B cell (primary cell): ENCODE measurements at places on chromosomes 12 and 14. TPM values are rescaled to one million over a fixed set of nuclear protein-coding genes. Genes with fewer than 3 reads are reported as not detected.

Gene SLC8A3
- polyA plus RNA-seq = 0.06 and 0.09 TPM in 2 replicates

Gene AQP6
- not detected in 2 replicates for polyA plus RNA-seq

Gene IL23A
- 24.9 and 32.6 TPM in 2 replicates for polyA plus RNA-seq

- DNase-seq = no peak
- no peak within 1 kb of the TSS for H3K27ac ChIP-seq
- H3K27me3 ChIP-seq = no peaks in the 10 kb centered on the region
- H3K4me1 ChIP-seq = no peaks in the 10 kb centered on the region
- no peaks in the 10 kb centered on the region for H3K36me3 ChIP-seq
- no peak within 1 kb of the TSS for H3K4me3 ChIP-seq
Measured at GRCh38 chr12:52813885-52814709, at the start of gene KRT4. Gene KRT4, minus strand, starts transcription at chr12:52814116. Its CDS starts 58 bp downstream, at chr12:52814058.

DNA sequence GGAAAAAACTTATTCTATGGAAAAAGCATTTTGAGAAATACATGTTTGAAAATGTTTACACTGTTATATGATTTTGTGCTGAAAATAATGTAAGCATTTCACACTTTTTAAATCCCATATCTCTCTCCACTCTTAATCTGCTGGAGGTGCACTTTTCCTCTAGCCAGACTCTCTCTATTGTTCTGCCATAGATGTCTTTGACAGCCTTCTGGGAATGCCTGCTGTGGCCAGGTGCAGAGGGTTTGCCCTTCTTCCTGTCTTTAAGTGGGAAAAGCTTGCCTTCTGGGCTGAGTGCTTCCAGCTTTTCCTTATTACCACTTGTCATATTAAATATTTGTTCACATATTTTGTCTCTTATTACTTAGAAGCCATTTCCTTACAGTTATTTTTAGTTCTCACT is 60.1 kb upstream of the PPM1H start:
- H3K4me3 ChIP-seq = no peak overlapping the region
- H3K4me1 ChIP-seq = no peaks in the 10 kb centered on the region
- H3K36me3 ChIP-seq = no peaks in the 10 kb centered on the region
- no peaks in the 10 kb centered on the region for H3K27me3 ChIP-seq
- no peak overlapping the region for H3K27ac ChIP-seq

- H3K36me3 ChIP-seq = no peaks in the 10 kb centered on the region
- H3K4me1 ChIP-seq = peaks cover 45% of the 10 kb centered on the region
- DNase-seq = peak; percentile 66
- H3K27me3 ChIP-seq = no peaks in the 10 kb centered on the region
Measured at GRCh38 chr12:104682790-104683279, 226.1 kb downstream of the CHST11 start.

GRCh38 chr12:114662512-114663177 is 21.3 kb downstream of the TBX3 start:
- H3K27me3 ChIP-seq = no peaks in the 10 kb centered on the region
- H3K4me1 ChIP-seq = no peaks in the 10 kb centered on the region
- H3K27ac ChIP-seq = no peak overlapping the region

DNA sequence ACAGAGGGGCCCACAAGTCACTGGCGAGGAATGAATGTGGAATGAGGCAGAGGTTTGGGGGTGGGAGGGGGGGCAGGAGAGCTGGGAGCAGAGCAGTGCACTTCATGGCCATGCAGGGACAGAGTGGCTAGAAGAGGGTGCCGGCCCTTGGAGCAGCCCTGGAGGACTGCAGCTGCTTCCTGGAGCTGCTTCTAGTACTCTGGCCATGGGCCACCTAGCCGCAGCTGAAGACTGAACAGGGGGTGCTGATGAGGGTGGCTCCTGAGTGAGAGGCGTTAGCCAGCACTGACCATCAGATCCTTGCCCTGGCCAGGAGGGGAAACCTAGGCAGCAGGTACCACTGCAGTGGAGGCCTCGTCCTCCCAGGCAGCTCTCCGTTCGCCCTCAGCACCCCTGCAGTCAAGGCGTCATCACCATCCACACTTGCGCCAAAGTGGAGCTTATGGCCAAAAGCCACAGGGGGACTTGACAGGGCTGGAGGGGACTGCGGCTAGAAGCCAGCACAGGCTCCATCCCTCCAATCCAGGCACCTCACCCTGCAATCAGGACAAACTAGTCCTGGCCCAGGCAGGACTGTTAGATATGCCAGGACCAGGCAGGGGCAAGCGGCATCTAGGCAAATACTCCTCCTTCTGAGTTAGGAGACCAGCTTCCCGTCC is 16.4 kb downstream of the OTUB2 start:
- H3K27me3 ChIP-seq = no peaks in the 10 kb centered on the region
- H3K36me3 ChIP-seq = peaks cover 24% of the 10 kb centered on the region
- H3K4me3 ChIP-seq = no peak overlapping the region
- no peak for DNase-seq

GRCh38 chr12:18696971-18697602 is 40.7 kb downstream of the PLCZ1 start:
- H3K4me1 ChIP-seq = no peaks in the 10 kb centered on the region
- H3K4me3 ChIP-seq = no peak overlapping the region
- no peak overlapping the region for H3K27ac ChIP-seq
- H3K27me3 ChIP-seq = no peaks in the 10 kb centered on the region

- H3K27ac ChIP-seq = no peak overlapping the region
- no peaks in the 10 kb centered on the region for H3K4me1 ChIP-seq
- no peaks in the 10 kb centered on the region for H3K36me3 ChIP-seq
- peaks cover 14% of the 10 kb centered on the region for H3K27me3 ChIP-seq
- DNase-seq = no peak
Measured at GRCh38 chr12:106879612-106880011, 76.1 kb upstream of the TMEM263 start.

- H3K36me3 ChIP-seq = peaks cover 3% of the 10 kb centered on the region
- H3K27me3 ChIP-seq = no peaks in the 10 kb centered on the region
- H3K4me3 ChIP-seq = no peak overlapping the region
- H3K4me1 ChIP-seq = peaks cover 9% of the 10 kb centered on the region
- peak; percentile 65 for DNase-seq
Measured at GRCh38 chr12:56206452-56207166, 15.1 kb downstream of the RNF41 start.

GRCh38 chr14:103418481-103418818 is 33.2 kb downstream of the MARK3 start:
- no peak overlapping the region for H3K4me3 ChIP-seq
- H3K27me3 ChIP-seq = no peaks in the 10 kb centered on the region
- DNase-seq = no peak
- peaks cover 4% of the 10 kb centered on the region for H3K4me1 ChIP-seq
- peaks cover 4% of the 10 kb centered on the region for H3K36me3 ChIP-seq

DNA sequence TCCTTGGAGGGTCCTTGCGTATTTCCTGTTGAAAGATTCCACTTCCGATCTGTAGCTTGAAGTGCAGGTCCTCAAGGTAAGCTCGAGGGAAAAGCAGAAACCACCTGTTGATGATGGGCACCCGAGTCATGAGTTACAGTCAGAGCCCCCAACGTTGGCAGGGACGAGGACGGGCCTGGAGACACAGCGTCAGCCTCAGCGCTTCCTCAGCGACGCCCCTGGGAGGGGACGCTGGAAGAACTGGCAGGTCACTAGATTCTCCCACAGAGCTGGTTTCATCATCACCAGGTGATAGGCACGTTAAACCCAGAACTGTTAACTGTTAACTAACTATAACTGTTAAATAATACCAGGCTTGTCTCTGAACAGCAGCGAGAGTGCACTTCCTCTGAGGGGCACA is 101.8 kb downstream of the TNFAIP2 start:
- no peaks in the 10 kb centered on the region for H3K27me3 ChIP-seq
- no peak overlapping the region for H3K4me3 ChIP-seq
- no peak for DNase-seq

- H3K27me3 ChIP-seq = no peaks in the 10 kb centered on the region
- no peak for DNase-seq
- H3K36me3 ChIP-seq = no peaks in the 10 kb centered on the region
Measured at GRCh38 chr12:54352022-54352531, 12.2 kb downstream of the GPR84 start.
